ENCODE measurements at places on chromosomes 5 and 9.

DNA sequence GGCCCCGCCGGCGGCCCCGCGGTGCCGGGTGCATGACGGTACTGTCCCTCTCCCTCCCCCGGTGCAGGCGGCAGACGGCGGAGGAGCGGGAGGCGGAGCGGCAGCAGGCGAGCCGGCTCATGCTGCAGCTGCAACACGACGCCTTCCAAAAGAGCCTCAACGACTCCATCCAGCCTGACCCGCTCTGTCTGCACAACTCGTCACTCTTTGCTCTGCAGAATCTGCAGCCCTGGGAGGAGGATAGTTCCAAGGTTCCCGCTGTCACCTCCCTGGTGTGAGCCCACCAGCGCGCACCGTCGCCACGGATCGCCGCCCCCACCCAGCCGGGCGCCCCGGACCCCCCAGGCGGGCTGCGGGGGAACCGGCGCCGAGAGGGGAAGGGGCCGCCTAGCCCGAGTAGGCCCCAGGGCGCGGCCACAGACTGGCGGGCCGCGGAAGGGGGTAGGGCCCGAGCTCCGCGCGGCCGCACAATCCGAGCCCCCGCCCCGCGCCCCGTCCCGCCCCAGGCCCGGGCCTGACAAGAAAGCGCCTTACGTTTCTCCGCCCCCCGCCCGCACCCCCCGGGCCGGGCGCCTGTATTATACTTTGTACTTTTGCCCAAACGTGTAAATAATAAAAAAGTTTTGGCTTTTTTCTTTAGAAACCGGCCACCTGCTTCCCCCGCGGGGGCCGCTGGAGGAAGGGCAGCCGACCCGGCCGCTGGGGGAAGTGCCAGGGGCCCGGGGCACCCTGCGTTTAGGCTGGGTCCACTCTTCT is 2.5 kb downstream of the TLX3 start:
- DNase-seq = no peak

GRCh38 chr9:112038017-112038408 is 137.1 kb downstream of the SUSD1 start:
- no peak for DNase-seq

- no peak for DNase-seq
Observed at GRCh38 chr9:122127396-122127798, 32.2 kb downstream of the NDUFA8 start.

GRCh38 chr5:125005266-125005665 is 258.8 kb upstream of the ZNF608 start:
- no peak for DNase-seq

- no peak for DNase-seq
Observed at GRCh38 chr5:43563321-43563720, 6.4 kb upstream of the PAIP1 start.
